Pancreas (tissue), 10 donors: ENCODE measurements at places on chromosomes 5 and 9. TPM values are rescaled to one million over a fixed set of nuclear protein-coding genes. Genes with fewer than 3 reads are reported as not detected.

- H3K27me3 ChIP-seq: no peaks in the 10 kb centered on the region
- H3K27ac ChIP-seq: no peak overlapping the region
- no peaks in the 10 kb centered on the region for H3K36me3 ChIP-seq
- no peak for DNase-seq
Measured at GRCh38 chr5:68680366-68680765, 413.4 kb upstream of the SLC30A5 start.

The OLFML2A gene
- 2.3 TPM for polyA plus RNA-seq

DNA sequence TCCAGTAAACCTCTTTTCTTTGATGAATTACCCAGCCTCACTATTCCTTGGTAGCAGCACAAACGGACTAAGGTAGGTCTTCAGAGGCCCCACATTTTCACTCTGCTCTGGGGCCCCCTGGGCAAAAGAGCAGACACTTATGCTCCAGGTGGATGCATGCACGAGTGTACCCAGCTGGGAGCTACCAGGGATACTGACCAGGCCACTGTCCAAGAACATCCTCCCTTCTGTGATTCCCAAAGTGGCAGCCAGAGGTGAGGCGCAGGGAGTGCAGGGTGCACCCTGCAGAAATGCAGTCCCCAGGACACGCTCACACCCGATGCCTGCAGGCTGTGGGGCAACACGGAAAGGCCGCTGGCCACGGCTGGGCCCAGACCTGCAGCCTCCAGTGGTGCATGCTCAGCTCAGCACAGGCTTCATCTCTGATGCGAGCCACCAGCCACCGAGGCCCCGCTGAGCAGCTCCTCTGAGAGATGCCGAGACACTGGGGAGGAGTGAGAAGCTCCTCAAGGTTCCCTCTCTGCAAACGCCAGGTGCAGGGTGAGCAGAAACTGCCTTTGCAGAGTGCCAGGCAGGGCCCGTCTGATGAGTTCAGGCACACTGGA, 48.1 kb upstream of the OLFM1 start:
- no peak overlapping the region for H3K4me3 ChIP-seq
- no peaks in the 10 kb centered on the region for H3K27me3 ChIP-seq
- H3K36me3 ChIP-seq: no peaks in the 10 kb centered on the region
- H3K4me1 ChIP-seq: no peaks in the 10 kb centered on the region
- DNase-seq: no peak

DNA sequence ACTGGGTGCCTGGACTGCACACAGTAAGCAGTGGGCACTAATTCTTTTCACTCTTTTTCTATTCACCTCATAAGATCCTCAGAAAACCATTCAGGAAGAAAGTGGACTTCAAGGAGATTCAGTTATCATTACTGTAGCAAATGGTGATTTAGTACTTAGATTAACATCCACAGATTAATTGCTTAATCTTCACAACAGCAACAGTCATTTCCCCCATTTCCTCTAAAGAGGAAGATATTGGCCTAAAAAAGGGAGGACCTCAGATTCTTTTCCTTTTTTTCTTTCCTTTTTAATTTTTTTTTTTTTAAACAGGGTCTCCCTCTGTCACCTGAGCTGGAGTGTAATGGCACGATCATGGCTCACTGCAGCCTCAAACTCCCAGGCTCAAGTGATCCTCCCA, 64.4 kb downstream of the AUH start:
- DNase-seq: no peak
- peaks cover 24% of the 10 kb centered on the region for H3K4me1 ChIP-seq
- H3K36me3 ChIP-seq: no peaks in the 10 kb centered on the region
